ENCODE measurements at places on chromosomes 4 and X.

DNA sequence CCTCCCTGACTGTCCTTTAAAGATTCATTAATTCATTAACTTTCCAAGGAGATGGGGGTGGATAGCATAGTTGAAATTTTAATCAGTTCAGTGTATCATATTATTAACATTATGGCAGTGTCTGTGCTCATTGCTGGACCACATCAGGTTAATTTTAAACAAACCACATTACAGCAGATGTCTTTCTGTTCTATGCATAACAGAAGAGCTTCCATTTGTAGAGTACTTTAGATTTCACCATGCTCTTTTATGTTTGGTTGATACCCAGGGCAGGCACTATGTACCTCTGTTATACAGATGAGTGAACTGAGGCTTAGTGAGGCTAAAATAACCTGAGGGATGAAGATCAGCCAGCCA is 41.1 kb downstream of the AFF2 start:
- DNase-seq: no peak

- DNase-seq: no peak
Observed at GRCh38 chr4:119299741-119300100, 22.2 kb downstream of the FABP2 start.

GRCh38 chr4:19547463-19547862 is 704.2 kb upstream of the SLIT2 start:
- no peak for DNase-seq

- DNase-seq: no peak
Observed at GRCh38 chrX:153303276-153304262, 18.0 kb downstream of the PNMA6F start.

DNA sequence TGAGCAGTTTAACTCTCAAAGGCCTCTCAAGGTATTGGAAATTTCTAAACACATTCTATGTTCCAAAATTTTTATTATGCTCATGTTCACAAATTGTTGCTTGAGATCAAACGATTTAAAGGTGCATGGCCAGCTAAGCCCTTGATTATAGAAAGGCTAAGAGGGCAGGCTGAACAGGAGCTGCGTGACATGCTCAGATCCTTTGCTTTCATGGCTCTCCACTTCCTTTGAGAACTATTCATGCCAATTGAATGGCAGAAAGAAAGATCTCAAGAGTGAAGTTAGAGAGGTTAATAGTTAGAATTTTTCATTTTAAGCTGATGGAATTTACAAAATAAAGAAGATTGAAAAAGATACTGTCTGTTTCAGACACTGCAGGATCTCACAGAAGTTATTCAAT is 594 bp downstream of the LRIT3 start:
- no peak for DNase-seq

DNA sequence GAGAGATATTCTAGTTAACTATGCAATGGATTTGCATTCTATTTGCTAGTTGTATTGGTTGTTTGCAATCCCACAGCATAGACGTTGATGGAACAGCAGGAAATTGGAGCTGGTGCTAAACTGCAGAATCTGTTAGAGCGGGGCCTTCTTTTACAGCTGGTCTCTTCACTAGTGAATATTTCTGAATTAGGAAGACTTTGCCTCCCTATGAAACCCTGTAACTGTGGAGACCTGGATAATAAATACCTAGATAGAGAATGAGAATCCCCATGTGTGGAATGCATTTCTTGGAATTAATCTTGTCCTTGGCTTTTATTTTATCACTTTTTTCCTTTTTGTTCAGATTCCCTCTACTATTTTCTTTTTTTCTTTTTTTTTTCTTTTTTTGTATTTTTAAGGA is 109.7 kb downstream of the SHROOM3 start:
- no peak for DNase-seq

DNA sequence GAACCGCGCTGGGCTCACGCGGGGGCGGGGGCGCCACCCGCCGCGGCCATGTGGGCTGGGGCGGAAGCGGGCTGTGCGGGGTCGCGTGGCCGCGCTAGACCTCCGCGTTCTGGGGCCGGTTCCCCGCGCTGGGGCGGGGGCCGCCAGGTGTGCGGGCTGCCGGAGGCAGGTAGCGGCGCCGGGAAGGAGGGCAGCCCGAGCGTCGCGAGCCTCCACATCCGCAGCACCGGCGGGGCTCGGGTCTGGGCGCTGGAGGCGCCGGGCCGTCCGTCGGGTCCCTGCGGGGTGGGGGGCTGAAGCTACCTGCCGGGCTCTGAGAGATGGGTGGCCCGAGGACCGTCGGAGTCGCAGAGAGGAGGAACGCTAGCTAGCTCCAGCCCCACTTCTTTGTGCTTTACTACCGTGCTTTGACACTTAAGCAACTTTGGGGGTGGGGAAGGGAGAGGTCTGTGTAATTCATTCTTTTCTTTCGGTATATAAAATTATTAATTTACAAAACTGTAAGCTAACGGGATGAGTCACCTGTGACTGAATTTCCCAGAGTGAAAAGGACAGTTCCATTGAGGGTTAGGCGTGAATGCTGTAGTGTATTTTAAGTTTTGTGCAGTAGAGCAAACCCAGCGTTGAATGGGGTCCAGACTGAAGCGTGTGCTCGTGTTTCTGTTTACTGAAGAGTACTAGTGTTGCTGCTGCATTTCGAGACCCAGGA is 689 bp downstream of the METAP1 start:
- DNase-seq: no peak

- DNase-seq: no peak
Observed at GRCh38 chr4:15244354-15244753, 183.5 kb upstream of the C1QTNF7 start.

DNA sequence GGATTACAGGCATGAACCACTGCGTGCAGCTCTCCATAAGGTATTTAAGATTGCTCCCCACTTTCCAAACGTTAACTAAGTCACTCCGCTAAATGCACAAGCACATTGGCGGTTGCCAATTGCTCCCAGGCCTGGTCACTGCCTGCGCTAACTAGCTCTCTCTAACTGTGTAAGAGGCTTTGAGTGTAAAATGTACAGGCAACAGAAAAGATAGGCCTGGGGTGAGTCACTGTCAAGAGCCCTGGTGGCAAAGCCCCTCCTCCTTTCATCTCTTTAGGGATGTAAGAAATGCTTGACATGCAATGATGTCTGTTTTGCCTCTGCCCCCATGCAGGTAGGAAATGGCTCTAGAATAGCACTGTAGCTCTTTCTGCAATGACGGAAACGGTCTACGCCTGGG is 329.7 kb upstream of the GATB start:
- DNase-seq: no peak

DNA sequence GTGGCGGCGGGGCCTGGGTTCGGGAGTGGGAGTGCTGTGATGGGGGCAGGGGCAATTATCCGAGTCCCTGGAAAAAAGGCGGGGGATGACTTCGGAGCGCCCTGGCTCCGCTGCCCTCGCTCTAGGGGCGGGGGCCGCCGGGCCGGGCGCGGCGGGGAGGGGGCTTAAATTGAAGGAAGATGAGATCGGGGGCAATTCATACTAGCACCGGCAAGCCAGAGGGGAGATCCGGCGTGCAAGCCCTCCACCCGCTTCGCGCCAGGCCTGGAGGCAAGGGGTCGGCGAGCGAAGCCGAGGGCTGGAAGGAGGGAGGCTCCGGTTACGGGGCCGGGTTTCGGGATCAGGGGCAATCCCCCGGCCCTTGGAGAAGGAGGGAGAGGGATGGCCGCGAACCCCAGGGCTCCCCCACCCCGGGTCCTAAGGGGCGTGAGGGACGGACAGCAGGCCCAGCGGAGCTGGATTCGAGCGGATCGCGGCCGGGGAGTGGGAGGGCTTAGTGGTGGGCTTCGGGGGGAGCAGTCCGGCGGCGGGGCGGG is 1.2 kb downstream of the BCORL1 start:
- no peak for DNase-seq

DNA sequence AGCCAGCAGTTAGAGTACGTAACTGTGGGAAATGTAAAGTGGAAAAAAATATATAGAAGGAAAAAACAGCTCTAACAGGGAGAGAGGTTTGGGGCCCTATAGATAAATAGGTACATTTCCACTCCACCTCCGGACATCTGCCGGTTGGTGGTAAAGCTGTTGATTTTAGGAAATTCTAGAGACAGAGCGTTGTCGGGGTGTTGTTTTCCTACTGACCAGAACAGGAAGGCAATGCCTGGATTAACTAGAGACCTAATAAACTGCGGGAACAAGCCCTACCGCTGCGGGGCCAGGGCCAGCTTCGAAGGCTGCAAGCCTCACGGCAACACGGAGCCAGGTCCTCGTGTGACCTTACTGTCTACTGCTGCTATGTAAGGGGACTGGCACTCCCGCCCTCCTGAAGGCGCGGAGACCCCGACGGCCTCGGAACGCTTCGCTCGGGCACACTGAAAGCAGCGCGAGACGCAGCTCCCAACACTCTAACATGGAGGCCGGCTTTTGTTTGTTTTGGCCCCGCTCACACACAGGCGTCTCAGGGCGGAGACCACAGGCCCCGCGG is 702 bp upstream of the CDKN2AIP start:
- no peak for DNase-seq

DNA sequence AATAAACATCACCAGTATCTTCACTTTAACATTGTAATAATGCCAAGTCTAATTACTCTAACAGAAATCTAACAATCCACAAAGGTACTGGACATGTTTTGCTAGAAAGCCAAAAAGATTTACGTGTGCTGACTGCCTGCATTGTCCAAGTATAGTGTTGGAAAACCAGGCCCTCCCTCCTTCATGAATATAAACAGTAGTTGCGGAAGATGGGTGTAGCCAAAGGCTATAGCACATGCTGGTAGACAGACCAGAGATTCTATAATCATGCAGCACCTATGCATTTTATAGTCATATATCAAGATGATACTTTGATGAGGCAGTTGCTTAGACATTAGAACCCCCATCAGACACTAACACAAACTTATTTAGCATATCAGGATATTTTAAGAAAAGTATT is 22.6 kb downstream of the ZNF280C start:
- DNase-seq: no peak

- DNase-seq: no peak
Observed at GRCh38 chr4:187135878-187136277, 412.2 kb upstream of the FAT1 start.

DNA sequence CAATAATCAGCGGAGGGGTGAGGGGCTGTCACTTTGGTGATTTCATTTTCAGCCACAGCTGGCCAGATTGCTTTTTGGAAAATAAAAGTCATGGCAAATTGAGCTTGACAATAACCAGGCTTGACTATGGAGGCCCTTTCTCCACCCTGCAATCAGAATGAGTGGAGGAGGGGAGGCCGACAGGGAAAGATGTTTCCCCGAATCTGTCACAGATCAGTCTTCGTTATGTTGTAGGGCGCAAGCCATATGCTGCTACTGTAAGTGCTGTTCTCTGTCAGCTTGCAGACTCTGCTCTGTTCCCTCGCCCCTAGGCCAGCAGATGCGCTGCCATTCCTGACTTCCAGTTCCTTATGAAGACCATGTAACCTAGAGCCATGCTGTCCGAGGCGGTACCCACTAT is 114.1 kb downstream of the MGST2 start:
- DNase-seq: no peak

GRCh38 chrX:77167993-77168392 is 279.2 kb upstream of the FGF16 start:
- DNase-seq: no peak

GRCh38 chr4:133136833-133137232 is 12.3 kb upstream of the PCDH10 start:
- no peak for DNase-seq

GRCh38 chr4:71830497-71831190 is 46.8 kb upstream of the GC start:
- DNase-seq: no peak

GRCh38 chr4:41009411-41009810 is 204.9 kb downstream of the APBB2 start:
- DNase-seq: no peak

- no peak for DNase-seq
Observed at GRCh38 chrX:100864657-100865391, 9.3 kb downstream of the NOX1 start.

GRCh38 chr4:173056710-173057109 is 111.9 kb upstream of the GALNT7 start:
- DNase-seq: no peak

DNA sequence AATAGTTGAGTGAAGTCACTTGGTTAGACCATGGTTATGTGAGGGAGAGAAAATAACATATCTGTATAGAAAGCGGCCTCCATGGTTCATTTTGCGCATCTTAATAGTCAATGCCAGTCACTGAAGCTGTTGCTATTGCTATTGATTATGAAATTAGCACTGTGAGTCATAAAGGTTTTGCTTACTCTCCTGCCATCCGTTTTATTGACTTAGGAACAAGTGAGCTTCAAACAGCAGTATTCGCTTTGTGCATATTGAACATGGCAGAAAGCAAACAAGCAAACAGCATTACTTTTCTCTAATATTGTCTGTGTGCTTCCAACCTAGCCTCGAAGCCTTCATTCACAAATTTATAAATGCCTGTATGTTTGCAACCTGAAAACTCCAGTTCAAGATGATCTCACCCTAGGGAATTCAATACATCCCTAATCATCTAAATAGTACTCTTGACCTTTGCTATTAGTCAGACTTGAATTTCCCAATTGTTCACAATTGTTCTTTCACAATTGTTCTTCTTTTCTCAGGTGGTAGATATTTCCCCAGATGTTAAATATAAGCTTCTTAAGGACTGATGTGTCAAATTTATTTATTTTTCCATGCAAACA is 55.9 kb upstream of the GABRA2 start:
- DNase-seq: no peak

DNA sequence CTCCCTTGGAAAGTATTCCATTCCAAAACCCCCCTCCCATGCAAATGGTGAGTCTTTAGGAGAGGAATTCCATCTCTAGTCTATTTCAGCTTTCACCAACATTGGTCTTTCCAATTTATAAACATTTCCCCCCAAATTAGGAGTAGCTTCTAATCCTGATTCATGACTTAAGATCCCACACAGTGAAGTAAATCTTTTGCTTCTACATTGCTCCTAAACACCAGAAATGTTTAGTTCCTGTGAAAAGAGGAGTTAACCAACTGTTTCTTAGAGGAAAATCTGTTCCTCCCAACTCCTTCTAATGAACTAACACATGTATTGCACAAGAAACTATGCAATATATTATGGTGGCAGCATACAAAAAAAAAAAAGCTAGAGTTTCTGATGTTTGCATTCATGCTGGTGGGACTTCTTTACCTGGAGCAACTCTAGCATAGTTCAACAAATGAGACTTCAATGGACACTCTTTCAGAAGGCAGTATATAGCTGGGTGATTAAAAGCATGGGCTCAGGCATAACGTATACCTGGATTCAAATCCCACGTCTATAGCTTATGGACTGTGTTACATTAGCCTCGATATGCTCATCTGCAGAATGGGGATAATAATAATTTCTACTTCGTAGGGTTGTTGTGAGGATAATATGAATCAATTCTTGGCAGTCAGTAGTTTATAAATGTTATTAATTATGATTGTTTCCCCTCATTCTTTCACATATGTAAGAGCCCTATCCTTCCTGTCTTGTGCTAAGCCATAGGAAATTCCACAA is 131.6 kb upstream of the TMEM164 start:
- DNase-seq: no peak

DNA sequence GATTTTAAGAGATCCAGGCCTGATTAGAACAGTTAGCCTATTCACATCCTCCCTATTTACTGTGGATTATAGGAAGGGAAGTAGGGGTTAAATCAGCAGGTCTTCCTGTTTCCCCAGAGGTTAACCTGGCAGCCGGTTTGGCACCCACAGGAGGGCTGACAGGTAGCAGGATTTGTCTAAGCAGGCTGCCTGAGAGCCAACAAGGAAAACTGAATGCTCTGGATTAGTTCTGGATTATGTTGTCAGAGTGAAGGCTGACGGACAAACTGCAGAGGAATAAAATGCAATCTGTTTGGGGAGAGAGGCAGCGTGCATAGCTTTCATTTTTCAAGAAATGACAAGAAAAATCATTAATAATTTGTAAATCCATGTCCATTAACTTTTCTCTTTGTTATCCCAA is 397.1 kb upstream of the FAM241A start:
- DNase-seq: no peak

- no peak for DNase-seq
Observed at GRCh38 chr4:157838366-157838765, 334.5 kb downstream of the GASK1B start.

GRCh38 chr4:26052663-26053541 is 138.9 kb downstream of the SMIM20 start:
- DNase-seq: no peak
